Kidney (tissue), 22 donors: ENCODE measurements at places on chromosomes 2 and 18.

- peak; percentile 50 for DNase-seq
Measured at GRCh38 chr2:161238265-161238559, 70.0 kb upstream of the PSMD14 start.

GRCh38 chr2:100106460-100106859 lies 35.9 kb downstream of the AFF3 start:
- no peak for DNase-seq

GRCh38 chr2:44004735-44005602 lies 9.2 kb upstream of the LRPPRC start:
- no peak for DNase-seq

DNA sequence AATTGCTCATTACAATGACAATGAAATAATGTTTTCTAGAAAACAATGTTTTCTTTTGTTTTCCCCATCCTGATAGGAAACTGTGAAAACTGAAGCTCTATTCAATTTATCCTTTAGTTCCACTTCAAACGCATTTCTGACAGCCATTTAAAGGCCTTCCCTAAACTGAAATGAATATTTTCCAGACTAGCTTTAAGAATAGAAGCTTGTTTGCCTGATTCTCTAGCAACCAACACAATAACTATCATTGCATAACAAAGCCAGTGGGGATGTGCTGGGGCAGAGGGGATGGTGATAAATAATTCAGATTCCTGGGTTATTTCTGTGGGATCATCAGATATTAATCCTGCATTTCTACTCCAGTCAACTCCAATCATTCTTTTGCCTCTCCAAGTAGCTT lies 427.1 kb downstream of the RND3 start:
- DNase-seq, result no peak

- DNase-seq, result no peak
Measured at GRCh38 chr2:190722061-190722759, 73.3 kb downstream of the NAB1 start.

DNA sequence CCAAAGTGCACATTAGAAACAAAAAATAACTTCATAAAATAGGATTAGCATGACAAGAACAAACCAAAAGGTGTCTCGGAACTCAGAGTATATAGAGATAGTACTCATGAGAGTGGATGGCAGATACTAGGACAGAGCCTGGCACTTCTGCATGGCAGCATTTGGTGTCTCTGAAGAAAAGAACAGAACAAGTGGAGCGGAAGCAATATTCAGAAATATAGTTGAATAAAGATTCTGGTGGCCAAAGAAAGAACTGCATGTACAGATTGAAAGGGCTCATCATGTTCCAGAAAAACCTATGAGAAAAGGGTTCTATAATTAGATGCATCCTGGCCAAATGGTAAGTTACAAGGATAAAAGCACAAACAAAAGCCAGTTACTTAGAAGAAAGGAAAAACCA lies 90.9 kb downstream of the CCDC138 start:
- DNase-seq, result no peak

GRCh38 chr18:38545071-38545470 lies 979.5 kb upstream of the CELF4 start:
- no peak for DNase-seq

- DNase-seq, result no peak
Measured at GRCh38 chr18:74861154-74861553, 263.5 kb downstream of the ZNF407 start.

DNA sequence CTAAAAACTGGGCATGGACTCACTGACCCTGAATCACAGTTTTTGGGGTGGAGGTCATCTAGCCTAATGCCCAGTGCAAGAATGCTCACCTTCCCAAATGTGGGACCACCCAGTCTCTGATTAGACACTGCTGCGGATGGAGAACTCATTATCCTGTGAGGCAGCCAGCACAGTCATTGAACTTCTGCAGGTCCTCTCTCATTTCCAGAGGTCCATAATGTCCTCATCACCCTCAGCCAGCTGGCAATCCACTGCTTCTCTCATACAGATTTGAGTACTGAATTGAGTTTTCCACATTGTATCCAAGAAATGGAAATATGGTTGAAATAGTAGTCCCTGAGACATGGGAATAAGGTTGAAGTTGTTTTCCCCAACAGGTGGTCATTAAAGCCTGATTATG lies 5.0 kb upstream of the MYO5B start:
- DNase-seq, result no peak

DNA sequence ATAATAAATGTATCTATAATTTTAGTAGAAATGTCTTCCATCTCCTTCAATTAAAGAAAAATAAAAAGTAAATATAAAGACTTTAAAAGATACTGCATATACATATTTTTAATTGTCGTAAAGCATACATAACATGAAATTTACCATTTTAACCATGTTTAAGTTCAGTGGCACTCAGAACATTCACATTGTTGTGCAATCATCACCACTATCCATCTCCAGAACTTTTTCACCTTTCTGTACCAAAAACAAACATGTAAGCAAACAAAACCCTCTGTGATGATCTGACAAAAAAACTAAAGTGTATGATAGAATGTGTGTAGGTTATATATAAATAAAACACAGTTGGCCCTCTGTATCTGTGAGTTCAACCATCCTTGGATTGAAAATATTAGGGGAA lies 13.4 kb upstream of the DCTN1 start:
- DNase-seq, result no peak

DNA sequence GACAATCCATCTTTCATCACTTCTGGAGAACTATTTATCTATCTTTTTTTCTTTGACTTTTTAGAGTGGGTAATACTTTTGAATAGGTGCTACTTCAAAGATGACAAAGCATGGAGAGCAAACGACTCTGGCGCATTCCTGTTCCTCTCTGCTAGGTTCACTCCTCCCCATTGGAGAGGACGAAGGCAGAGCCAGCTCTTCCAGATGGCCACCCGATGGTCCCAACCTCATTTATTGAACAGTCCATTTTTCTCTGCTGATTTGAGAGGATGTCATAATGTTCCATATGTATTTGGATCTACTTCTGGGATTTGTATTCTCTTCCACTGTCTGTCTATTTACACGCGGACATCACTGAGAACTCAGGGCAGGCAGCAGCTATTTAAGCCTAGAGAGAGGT lies 284.3 kb upstream of the CXCR4 start:
- DNase-seq, result no peak

GRCh38 chr18:12034241-12035100 lies 53.2 kb downstream of the IMPA2 start:
- DNase-seq, result no peak

GRCh38 chr2:43207553-43208300 lies 18.7 kb downstream of the ZFP36L2 start:
- DNase-seq, result no peak

DNA sequence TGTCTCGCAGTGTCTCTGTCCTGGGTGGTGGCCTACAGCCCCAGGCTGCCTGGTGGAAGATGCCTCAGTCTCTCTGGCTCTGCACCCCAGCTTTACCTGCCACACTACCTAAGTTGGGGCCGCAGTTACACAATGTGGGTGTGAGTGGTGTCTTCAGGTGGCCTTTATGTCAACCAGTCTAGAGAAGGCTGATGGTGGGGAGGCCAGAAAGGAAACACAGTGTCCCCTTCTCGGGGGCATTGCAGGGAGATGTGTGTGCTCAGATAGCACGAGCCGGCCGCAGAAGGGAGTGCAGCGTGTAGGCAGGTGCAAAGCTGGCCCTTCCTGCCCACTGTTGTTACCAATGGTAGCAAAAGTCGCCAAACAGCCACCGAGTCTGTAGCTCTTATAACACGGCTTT lies 216.1 kb downstream of the SH3RF3 start:
- peak; percentile 23 for DNase-seq
